Brain (organoid and tissue), 16 donors: ENCODE measurements at places on chromosomes 5 and 9. TPM values are rescaled to one million over a fixed set of nuclear protein-coding genes. Genes with fewer than 3 reads are reported as not detected.

- no peak for DNase-seq
These were observed 99.7 kb downstream of the PCSK1 start for GRCh38 chr5:96333391-96333790.

GRCh38 chr9:87711857-87712800, 13.8 kb upstream of the CTSL start:
- DNase-seq: no peak

DNA sequence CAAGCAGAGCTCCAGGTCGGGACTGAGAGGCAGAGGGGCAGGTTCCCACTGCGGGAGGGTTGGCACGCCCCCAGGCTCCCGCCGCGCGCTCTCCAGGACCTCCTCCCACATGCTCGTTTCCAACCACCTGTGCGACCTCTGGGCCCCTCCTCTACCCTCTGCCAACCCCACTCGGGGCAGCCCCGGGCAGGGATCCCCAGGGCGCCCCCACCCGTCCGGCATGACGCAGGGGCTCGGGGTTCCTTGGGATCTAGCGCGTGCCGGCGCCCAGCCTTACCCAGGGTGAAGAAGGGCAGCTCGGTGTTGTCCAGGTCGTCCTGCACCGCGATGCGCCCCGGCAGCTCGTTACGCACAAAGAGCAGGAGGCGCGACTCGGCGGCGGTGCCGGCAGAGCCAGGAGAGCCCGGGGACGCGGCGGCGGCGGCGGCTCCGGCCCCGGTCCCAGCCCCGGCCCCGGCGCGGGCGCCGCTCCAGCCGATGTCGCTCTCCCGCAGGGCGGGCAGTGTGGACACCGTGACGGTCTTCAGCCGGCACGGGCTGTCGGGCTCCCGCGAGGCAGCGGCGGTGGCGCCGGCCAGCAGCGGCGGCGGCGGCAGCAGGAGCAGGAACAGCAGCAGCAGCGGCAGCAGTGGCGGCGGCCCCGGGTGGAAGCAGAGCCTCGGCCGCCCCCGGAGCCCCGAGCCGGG, 494 bp downstream of the ASTN2 start:
- DNase-seq: peak; percentile 24

DNA sequence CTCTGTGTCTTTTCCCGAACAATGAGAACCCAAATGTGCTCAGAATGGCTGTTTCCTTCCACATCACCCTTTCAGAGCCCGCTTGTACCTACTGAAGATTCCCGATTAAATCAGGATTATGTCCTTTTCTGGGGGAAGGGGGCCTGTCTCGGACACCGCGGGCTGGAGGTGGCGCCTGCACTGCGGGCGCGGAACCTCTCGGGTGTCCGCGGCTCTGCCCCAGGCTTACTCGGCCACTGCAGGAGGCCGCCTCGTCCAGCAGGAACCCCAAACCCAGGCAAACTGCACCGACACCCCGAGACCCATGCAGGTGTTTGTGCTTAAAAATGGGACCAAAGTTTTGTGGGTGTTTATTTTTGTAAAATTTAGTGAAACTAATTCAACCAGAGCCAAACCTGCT, 8.6 kb upstream of the TMEM250 start:
- no peak for DNase-seq

GRCh38 chr9:26665666-26666065, 226.9 kb downstream of the CAAP1 start:
- DNase-seq: no peak

GRCh38 chr9:115364991-115365390, 247.0 kb upstream of the TNC start:
- DNase-seq: no peak

DNA sequence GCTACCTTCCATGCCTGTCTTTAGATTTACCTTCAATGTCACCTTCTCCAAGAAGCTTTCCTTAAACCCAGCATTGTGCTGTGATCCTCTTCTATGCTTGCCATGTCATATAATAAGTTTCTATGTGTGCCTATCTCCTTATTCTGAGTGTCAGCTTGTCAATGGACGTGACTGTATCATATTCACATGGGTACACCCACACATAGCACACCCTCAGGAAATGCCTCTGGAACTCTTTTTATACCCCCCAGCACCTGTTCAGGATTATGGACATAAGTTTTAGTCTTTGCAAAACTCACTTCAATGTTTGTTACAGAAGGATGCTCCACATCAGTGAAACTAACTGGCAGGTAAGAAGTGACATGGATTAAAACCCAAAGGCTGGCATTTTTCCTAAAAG, 7.4 kb downstream of the GAS1 start:
- no peak for DNase-seq

- DNase-seq: no peak
These were observed 84.6 kb downstream of the USP20 start for GRCh38 chr9:129919841-129920240.

DNA sequence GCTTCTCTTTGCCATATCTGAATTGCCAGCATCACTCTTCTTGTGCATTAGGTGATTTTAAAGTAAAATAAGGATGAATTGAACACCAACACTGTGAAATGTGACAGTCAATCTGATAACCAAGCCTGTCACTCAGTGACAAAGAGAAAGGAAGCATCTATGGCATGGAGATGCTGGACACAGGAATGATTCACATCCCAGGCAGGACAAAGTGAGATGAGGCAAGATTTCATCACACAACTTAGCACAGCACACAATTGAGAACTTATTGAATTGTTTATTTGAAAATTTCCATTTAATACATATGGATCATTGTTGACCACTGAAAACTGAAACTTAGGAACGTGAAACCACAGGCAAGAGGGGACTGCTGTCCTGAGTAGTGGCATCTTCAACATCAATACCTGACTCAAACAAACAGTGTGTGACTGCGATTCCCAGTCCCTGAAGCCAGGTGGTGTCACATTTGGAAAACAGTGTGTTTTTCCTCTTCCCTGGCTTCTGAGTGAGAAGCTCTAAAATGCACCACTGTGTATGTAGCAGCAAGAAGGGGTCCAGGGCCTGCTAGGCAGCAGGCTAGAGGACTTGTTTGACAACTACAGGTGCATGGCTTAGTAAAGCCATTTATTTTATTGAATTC, 10.7 kb downstream of the GAPT start:
- DNase-seq: no peak

INSL6 gene
- polyA plus RNA-seq: not detected

SLC25A48 gene
- polyA plus RNA-seq: 23.1 TPM

DIMT1 gene
- polyA plus RNA-seq: 11.5 TPM

TAF11L10 gene
- polyA plus RNA-seq: not detected

MAP1B gene
- 158 TPM for polyA plus RNA-seq

CDH9 gene
- 0.37 TPM for polyA plus RNA-seq
